ENCODE measurements at places on chromosomes 2 and 18.

DNA sequence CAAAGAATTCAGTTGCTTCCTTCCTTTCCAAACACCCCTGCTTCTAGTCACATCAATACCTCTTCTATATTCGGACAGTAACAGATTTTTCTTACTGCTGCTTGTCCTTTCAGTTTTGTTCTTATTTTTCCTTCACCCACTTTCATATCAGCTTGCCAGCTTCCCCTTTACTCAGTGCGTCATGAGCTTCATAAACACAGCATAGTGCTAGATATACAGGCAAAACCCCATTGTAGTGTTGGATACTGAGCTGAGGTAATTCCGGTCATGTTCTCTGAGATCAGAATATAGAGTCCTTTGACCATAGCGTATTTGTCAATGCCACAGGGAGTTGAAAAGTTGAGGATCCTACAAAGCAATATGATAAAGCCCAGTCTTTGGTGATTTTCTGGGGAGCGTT is 2.4 kb downstream of the FARP2 start:
- peaks cover 35% of the 10 kb centered on the region for H3K4me1 ChIP-seq
- H3K27me3 ChIP-seq = no peaks in the 10 kb centered on the region
- H3K27ac ChIP-seq = no peak overlapping the region
- peak overlapping the region; percentile 12 for H3K4me3 ChIP-seq
- peaks cover 2% of the 10 kb centered on the region for H3K36me3 ChIP-seq

DNA sequence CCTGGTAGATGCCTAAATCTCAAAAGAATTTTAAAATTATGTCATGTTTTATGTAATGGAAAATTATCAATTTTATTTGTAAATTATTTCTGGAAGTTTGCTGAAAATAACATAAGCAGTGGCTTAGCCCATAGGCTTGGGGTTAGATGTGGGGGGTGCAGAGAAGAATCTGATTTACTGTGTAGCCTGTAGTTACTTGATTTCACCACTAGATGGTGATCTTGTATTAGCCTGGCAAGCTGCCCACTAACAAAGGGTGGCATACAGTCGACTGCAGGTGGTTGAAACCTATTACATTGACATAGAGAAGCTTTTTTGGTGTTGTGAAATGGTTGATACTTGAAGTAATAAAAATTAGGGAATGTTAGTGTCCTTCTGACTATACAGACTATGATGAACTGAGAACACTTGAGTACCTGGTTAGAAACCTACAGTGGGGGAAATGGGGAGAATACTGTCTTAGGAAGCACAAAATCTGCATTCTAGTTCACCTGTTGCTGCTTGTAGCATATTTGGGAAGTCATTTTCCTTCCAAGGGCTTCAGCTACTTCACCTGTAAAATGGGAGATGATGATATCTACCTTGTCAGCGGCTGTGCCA is 191.0 kb upstream of the LHCGR start:
- no peaks in the 10 kb centered on the region for H3K27me3 ChIP-seq
- H3K36me3 ChIP-seq = no peaks in the 10 kb centered on the region
- peak; percentile 3 for DNase-seq
- no peak overlapping the region for H3K4me3 ChIP-seq

GRCh38 chr2:185219981-185220380 is 518.6 kb upstream of the FSIP2 start:
- no peak for DNase-seq
- no peaks in the 10 kb centered on the region for H3K36me3 ChIP-seq
- no peak overlapping the region for H3K27ac ChIP-seq
- H3K4me3 ChIP-seq = no peak overlapping the region
- H3K4me1 ChIP-seq = no peaks in the 10 kb centered on the region

DNA sequence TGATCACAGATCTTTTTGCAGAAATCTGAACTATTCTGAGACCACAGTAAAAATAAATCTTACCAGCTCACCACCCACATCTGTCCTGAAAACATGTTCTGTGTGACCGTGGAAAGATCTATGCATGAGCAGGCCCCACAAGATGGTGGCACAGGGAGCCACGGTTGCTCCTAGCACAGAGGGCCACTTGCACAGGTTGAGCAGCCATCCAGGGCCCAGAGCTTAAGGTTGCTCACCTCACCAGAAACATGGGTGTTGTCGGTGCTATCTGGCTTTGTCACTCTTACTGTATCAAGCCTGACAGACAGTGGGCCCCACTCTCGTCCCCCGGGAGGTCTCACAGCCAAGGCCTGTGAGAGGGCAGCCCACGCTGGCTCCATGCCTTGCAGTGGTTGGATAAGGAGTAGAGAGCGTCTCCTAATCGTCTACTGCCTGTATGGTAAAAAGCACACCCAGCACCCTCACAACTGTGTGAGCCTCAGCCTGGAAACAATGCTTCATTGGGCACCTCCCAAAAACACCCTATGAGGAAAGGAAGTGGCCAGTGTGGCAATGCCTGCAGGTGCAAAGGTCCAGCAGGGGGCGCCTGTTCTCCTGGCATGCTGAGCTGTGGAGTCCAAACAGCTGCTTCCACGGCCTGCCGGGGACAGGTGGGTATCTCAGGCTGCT is 19.6 kb downstream of the TUBB6 start:
- peak overlapping the region; percentile 30 for H3K27ac ChIP-seq
- peaks cover 10% of the 10 kb centered on the region for H3K4me1 ChIP-seq
- DNase-seq = peak; percentile 60
- peaks cover 31% of the 10 kb centered on the region for H3K36me3 ChIP-seq

DNA sequence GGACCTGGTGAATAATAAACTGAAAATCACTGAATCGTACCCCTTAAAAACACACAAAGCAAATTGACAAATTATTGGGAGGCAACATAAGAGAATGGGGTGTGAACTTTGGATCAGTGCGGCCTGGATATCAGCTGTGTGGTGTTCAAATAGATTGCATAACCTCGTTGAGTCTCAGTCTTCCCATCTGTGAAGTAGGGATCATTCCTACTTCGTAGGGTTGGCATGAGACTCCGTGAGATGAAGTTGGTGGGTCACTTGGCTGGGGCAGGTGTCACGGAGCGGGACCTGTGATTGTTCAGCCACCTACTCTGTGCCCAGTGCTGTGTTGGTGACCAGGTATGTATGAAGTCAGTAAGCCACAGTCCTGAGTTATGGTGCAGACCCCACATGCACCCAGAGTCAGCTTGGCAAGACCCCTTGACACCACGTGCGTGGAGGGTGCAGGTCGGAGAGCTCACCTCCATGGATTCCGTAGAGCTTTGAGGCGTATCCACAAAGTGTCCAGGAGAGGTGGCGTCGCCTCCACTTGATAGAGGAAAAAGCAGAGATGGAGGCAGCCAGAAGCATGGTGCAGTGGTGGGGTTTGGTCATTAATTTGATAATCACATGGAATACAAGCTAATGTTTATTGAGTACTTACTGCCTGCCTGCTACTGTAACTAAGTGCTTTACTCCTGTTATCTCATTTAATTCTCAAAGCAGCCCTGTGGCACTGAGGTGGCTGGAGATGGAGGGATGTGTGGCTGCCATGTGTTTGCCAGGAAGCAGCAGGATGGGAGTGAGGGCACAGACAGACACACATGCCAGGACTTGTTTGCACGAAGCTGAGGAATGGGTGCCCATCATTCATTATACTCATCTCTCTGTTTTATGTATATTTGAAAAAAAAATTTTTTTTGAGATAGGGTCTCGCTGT is 35.8 kb downstream of the HPCAL1 start:
- no peak overlapping the region for H3K27ac ChIP-seq
- DNase-seq = no peak
- H3K27me3 ChIP-seq = no peaks in the 10 kb centered on the region
- no peak overlapping the region for H3K4me3 ChIP-seq
- no peaks in the 10 kb centered on the region for H3K36me3 ChIP-seq

GRCh38 chr2:149330127-149331022 is at the start of gene LYPD6:
Gene LYPD6, plus strand, starts transcription at chr2:149330587. Its CDS starts 107,122 bp downstream, at chr2:149437709.
- H3K27me3 ChIP-seq = no peaks in the 10 kb centered on the region
- no peak within 1 kb of the TSS for H3K27ac ChIP-seq
- H3K36me3 ChIP-seq = no peaks in the 10 kb centered on the region
- H3K4me1 ChIP-seq = peaks cover 4% of the 10 kb centered on the region
- DNase-seq = no peak
- H3K4me3 ChIP-seq = peak within 1 kb of the TSS; percentile 78

DNA sequence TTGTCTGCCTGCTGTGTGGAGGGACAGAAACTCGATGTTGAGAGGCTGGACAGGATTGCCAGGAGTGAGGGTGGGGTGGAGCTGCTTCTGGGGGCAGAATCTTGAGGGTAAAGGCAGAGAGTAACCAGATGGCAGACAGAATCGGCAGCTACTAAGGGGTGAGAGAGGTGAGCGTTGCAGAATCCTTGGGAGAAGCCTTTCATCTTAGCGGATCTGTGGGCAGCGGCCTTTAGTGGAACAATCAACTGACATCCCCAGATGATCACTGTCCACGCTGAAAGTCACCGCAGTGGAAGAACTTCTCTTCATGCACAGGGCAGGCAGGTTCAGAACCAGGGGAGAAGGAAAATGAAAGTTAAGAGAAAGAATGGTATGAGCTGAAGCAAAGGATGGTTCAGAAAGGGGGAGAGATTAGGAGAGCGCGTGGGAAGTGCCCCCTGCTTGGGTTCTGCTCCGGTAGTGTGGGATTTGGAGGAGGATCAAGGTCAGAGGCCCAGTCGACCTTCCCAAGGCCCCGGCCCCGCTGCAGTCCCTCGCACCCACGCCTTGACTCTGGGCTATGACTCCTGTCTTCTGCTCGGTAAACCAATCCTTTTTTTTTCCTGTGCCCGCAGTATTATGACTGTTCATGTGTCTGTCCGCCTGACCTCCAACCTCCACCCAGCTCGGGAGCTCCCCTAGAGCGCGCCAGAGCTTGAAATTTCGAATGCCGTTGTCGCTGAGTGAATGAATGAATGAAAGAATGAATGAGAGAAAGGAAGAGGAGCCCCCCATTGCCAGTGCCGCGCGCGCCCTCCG is 584 bp downstream of the BOLA3 start:
- no peaks in the 10 kb centered on the region for H3K36me3 ChIP-seq
- H3K4me3 ChIP-seq = peak overlapping the region; percentile 97
- no peaks in the 10 kb centered on the region for H3K27me3 ChIP-seq
- no peak for DNase-seq
- peak overlapping the region; percentile 81 for H3K27ac ChIP-seq
- H3K4me1 ChIP-seq = peaks cover 17% of the 10 kb centered on the region

GRCh38 chr2:33317369-33318007 is 159.0 kb upstream of the RASGRP3 start:
- no peaks in the 10 kb centered on the region for H3K27me3 ChIP-seq
- H3K4me3 ChIP-seq = no peak overlapping the region
- peaks cover 25% of the 10 kb centered on the region for H3K36me3 ChIP-seq
- H3K27ac ChIP-seq = peak overlapping the region; percentile 59
- DNase-seq = no peak

DNA sequence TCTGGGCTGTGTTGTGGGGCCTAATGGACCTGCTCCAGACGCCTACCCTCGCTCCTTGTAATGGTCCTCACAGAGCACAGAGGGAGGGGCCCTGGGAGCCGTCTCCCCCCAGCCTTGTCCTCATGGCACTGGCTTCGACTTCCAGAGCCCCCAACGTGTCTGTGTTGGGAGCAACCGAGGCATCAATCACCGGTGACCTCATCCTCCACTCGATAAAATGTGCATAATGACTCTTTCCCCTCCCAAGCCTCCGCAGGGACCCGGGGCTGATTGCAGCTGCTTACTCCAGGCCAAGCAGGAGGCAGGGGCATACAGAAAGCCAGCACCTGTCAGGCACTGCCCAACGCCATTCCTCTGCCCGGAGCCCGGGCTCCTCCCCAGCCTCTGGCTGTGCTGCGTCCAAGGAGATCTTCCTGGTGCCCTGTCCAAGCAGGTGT is 271.7 kb downstream of the NDUFA10 start:
- no peaks in the 10 kb centered on the region for H3K36me3 ChIP-seq

- no peak for DNase-seq
- no peaks in the 10 kb centered on the region for H3K27me3 ChIP-seq
- H3K4me1 ChIP-seq = no peaks in the 10 kb centered on the region
- H3K4me3 ChIP-seq = no peak overlapping the region
- H3K36me3 ChIP-seq = no peaks in the 10 kb centered on the region
- H3K27ac ChIP-seq = no peak overlapping the region
Observed at GRCh38 chr2:216920143-216920876, 60.4 kb upstream of the TNP1 start.

DNA sequence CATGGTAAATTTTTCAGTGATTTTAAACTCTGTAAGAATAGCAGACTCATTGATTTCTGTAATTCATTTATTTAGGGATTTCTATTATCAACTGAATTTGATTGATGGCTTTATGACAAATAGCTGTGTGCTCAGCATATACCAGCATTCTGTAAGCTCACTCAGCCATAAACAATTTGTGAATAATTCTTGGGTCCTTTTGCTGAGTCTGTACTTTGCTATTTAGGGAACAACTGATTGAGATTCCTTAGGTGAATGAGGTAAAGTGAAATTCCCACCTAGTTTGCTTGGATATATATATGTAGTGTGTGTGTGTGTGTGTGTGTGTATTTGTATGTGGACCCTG is 76.7 kb upstream of the CAVIN2 start:
- H3K27ac ChIP-seq = no peak overlapping the region
- H3K4me3 ChIP-seq = no peak overlapping the region
- H3K36me3 ChIP-seq = no peaks in the 10 kb centered on the region

DNA sequence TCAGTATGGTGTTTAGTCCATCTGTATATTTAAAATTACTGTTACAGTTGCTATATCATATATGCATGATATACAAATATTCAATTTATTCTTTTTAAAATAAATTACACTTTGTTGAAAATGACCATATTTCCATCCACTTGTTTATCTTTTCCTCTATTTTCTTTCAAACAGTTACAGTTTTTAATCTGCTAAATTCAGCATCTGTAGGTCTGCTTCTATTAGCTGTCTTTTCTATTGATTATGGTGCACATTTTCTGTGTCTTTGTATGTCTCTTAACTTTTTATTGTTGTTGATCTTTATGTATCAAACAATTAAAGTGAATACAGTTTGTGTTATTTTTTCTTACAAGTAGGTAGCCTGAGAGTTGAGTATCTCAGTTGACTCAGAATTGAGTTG is 28.1 kb downstream of the IL18R1 start:
- no peak for DNase-seq
- no peaks in the 10 kb centered on the region for H3K27me3 ChIP-seq
- H3K36me3 ChIP-seq = no peaks in the 10 kb centered on the region

DNA sequence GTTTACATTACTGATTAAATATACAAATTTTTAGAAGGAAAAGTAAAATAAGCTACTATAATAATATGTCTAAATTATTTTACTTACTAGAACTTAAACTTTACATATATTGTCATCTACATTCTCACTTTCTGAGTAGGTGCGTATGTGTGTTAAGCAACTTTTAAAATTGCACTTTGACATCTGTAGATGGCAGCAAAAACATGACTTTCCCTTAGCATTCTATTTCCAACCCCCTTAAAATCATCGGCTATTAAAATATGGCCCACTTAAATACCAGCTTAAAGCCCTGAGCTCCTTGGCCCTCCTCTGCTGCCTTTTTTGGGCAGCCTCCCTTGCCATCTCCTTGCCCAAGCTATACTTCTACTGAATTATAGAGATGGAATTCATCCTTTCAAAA is 78.0 kb downstream of the UPP2 start:
- H3K27ac ChIP-seq = no peak overlapping the region
- H3K36me3 ChIP-seq = no peaks in the 10 kb centered on the region
- H3K4me1 ChIP-seq = no peaks in the 10 kb centered on the region
